ACHN (cell line): ENCODE measurements at places on chromosomes 2 and 18.

DNA sequence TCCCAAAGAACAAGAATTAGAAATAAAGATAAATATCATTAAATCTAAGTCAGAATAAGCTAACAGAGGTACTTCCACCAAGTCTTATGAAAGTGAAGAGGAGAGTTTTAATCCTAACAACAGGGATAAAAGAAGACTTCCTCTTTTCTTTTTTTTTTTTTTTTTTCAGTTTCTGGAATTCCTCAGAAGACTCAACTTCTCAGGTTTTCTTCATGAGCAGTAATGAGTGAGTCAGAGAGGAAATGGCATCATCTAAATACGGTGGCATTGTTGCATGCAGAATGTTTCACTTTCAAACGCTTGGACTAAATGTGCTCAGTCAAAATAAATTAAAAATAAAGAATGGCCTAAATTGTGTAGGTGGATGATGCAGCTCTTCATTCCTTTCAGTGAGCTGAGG is 45.6 kb upstream of the ARHGAP15 start:
- peak; percentile 65 for DNase-seq

- DNase-seq: no peak
These were observed 1.2 kb downstream of the ANKRD53 start for GRCh38 chr2:70979626-70980025.

- peak; percentile 81 for DNase-seq
These were observed 258.5 kb downstream of the TWIST2 start for GRCh38 chr2:239106314-239106908.

- no peak for DNase-seq
These were observed 44.9 kb downstream of the HDLBP start for GRCh38 chr2:241270531-241270930.

GRCh38 chr2:43228321-43228751 is 1.9 kb upstream of the ZFP36L2 start:
- DNase-seq: no peak

GRCh38 chr2:57936216-57936615 is 110.4 kb upstream of the VRK2 start:
- DNase-seq: no peak

DNA sequence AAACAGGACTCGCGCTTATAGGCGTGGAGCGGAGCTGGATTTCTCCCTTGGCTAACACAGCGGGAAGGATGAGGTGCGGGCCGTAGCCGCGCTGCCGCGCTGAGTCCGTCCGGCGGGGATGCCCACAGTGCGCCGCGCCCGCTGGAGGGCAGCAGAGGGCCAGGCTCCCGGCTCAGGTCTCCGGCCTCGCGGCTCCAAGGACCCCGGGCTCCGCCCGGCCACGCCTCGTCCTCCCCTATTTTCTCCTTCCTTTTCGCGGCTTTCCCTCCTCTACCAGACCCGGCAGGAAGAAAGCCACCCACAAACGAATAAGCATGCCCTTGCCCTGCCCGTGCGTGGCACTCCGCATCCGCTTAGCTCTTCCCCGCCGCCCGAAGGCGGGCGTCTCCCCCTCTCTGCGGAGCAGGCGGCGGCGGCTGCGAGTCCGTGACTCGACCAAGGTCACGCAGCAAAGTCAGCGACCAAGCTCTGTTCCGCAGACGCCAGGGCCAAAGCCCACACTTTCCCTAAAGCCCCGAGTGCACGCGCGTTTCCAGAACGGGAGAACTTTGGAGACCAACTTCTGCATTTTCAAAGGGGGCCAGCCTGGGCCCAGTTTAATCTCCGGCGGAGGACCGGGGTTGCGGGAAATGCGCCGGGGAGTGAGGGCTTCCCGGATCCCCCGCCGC is 48.5 kb downstream of the KCNIP3 start:
- DNase-seq: peak; percentile 91

DNA sequence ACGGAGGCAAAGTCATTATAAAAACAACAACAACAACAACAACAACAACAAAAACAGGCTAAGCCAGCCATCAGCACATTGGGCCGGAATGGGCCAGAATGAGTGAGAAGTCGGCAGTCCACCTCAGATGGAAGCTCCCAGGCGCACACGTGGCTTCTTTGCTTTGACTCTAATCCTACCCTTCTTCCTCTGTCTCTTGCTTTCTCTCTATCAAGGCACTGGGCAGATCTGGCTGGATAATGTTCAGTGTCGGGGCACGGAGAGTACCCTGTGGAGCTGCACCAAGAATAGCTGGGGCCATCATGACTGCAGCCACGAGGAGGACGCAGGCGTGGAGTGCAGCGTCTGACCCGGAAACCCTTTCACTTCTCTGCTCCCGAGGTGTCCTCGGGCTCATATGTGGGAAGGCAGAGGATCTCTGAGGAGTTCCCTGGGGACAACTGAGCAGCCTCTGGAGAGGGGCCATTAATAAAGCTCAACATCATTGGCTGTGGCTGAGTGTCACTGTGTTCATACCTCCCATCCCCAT is 52.2 kb downstream of the MARCO start:
- no peak for DNase-seq

DNA sequence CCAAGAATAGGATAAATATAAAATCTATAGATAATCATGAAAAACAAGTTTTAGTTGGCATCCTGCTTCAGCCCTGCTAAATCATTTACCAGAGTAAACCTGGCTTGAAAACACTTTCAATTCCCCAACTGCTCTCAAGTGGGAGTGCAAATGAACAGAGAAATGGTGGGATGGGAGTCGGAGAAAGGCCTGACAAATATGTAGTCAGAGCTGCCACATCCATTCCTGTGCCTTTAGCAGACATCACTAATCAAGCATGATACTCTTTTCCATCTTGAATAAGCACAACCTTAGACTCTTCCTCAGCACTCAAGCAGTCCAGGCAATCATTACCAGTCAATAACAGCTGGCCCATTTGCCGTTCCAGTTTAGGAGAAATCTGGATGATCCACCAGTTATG is 101.3 kb downstream of the ANKRD44 start:
- DNase-seq: no peak

DNA sequence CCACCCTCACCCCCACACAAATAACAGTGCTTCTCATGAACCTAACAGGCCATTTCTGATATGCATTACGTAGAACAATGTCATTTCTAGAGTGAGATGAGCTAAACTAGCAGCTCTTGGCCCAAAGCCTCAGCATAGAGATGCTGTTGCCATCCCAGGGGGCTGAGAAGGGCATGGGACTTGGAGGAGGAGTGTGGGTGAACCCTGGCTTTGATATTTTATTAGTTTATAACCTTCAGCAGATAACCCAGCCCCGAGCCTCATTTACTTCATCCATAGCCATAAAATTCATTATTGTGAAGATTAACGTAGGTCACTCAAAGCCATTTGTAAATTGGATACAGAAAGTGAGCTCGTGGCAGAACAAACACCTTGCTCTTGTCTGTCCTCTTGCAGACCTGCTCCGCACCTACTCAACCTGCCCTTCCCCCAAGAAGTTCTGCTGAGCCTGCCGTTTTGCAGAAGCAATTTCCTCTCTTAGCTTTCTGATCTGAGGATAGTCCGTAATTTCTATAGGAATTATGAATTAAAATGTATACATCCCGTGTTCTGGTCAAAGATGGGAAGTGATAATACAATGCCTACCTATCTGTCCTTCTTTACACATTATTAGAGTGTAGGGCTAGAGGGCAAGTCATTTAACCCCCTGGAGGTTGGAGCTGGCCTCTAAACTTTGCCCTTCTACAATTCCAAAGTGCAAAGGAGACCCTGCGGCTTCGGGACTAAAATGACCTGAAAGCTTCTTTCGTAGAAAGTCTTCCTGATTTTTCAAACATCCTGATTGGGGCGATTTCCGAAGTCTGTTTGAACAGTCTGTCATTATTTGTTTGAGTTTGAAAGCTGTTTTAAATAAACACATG is 187.4 kb downstream of the BCL2 start:
- no peak for DNase-seq

DNA sequence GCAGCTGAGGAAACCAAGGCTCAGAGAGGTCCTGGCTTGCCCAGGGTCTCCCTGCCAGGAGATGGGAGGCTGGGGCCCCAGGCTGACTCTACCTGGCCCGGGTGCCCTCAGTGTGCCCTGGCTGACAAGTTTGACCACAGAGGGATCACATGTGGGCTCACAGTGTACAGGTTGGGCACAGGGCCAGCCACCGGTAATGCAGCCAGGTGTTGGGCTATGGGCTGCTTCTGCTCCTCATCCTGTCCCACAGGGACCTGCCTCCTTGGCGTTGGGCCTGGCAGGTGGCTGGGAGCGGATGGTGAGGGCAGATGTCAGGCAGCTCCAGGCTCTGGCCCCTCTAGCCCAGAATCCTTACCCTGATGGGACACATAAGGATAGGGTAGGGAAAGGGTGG is 250.5 kb downstream of the LOXHD1 start:
- DNase-seq: no peak

DNA sequence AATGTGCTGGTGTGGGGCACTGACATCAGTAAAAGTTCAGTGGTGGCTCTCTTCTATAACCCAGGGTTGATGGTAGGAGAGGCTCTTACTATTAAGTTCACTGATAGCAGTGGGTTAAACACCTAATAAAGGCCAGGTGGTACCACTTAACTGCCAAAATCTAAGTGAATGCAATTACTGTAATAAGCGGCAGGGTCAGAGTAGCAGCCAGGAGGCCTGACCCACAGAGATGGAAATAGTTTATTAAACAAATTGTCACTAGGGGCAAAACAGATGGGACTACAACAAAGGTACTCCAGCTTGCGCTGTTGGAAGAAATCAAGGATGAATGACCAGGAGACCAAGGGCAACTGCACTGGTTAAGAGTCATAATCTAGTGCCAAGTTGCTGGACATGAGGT is 26.6 kb downstream of the ZSWIM2 start:
- no peak for DNase-seq

DNA sequence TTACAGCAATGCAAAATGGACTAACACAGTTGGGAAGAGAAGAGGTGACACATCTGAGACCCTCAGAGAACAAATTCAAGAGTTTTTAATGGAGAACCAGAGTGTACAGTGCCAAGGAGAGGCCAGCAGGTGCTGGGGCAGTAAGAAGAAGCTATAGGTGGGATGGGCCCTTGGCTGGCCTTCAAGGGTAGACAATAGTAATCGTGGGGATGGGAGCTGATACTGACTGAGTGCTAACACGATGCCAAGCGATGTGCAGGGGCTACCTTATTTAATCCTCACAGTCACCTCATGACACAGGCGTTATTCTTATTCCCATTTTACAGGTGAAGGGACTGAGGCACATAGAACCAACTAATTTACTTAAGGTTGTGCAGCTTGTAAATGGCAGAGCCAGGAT is 131.9 kb upstream of the ID2 start:
- no peak for DNase-seq

- DNase-seq: no peak
These were observed 9.3 kb upstream of the VWC2L start for GRCh38 chr2:214401580-214401979.

DNA sequence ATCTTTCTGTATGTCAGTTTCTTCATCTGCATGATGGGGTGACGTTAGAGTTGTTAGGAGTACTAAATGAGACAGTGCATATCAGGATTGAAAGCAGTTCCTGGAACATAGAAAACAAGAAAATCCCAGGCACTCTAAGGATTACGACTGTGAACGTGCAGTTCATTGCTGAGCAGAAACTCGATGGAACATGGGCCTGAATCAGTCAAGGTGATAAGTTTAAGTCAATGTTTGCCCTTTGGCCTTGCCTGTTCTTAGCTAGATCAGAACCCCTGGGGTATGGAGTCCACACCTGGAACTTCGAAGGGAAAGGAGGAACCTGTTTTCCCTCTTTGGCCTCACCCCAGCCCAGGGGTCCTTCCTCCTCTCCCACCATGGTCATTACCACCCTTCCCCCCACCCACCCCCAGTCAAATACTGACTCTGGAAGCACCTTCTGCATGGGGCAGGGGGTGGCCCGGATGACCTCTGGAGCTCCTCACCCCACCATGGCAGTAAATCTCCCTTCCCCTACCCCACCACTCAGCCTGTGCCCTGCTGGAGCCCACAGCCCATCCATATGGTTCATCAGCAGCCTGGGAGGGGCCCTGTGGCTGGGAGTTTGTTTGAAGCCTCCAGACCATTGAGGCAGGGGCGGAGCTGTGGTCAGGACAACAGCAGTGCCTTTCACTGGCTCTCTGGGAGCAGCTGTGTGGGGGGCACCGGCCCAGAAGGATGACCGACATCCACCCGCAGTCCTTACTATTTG is 164.1 kb downstream of the SMAD7 start:
- no peak for DNase-seq
